ENCODE measurements at places on chromosomes 6 and 20. TPM values are rescaled to one million over a fixed set of nuclear protein-coding genes. Genes with fewer than 3 reads are reported as not detected.

AFG1L gene
- total RNA-seq: 7.0 TPM

C20orf141 gene
- total RNA-seq: 0.84 TPM

MKKS gene
- 14.4 TPM for total RNA-seq

SALL4 gene
- 0.16 TPM for total RNA-seq

TXLNB gene
- total RNA-seq: 0.61 TPM

PTK6 gene
- total RNA-seq: 0.10 TPM

LST1 gene
- total RNA-seq: 23.8 TPM

SLC17A1 gene
- total RNA-seq: not detected

DNA sequence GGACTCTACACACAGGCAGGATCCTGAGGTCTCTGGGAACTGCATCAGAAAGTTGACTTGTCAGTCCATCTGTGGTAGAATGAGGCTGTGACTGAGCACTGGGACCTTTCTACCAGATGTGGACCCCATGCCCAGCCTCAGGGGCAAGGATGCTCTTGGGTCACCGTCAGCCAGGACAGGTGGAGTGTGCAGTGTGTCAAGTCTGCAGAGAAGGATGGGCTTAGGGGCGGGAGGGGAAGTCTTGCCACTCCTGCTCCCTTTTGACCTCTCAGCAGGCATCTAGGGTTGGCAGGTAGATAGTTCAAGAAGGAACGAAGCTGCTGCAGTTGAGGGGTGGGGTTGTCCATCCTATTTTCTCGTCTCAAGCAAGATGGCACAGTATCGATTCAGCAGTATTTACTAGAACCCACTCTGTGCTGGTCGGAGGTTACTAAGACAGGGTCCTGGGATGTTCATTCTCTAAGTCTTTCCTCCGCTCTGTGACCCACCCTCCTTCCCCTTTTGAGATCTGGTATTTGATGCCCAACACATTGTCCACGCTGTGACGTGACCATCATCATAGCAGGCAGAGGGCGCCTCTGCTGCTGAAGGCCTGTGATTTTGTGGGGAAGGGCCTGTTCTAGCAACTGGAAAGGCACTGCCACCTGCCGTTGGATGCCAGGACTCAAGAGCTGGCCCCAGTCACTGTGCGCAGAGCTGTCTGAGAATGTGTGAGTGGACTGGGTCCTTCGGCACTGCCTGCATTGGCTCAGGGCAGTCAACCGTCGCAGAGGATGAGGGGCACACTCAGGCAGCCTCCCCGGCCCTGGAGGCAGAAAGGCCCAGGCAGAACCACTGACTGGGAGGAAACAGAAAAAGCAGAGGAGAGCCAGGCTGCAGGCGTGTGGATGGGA is 23.2 kb downstream of the RBCK1 start:
- DNase-seq: no peak

GRCh38 chr6:52015953-52016352 is 71.5 kb downstream of the PKHD1 start:
- no peak for DNase-seq

DNA sequence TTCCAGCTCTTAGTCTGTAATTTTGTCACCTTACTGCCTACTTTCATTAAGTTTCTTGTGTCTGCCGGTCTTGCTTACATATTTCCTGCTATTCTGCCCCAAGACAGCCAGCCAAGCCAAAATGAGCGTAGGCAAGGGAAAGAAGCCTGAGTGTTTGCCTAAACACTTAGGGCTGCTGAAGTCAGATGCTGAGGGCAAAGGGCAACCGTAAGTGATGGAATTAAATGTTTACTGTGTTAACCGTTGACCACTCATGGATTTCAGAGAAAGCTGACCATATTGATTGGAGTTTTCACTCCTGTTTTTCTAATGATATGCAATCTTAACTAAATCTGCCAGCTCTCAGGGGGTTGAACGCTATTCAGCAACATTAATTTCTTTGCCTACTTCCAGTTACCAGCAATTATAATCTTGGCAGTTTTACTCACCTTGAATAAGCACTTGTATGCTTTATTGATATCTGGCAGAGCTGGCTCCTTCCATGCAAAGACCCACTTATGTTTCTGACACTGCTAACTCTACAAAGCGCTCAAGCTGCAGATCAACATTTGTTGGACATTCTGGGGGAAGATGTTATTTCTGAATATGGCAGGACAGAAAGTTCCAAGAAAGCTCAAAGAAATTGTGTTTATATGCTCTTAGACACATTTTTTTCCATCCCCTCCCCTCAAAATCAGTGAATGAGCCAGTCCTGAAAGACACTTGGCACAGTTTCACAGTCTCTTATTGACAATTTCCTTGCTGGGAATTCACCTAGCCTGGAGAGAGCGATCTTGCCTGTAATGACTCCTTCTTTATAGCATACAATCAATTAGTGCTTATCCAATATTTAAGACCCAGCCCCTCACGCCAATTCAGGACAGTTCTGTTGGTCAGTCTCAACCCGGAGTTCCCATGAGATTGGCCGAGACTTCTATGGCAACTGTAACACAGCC is 183.8 kb downstream of the PLCB1 start:
- no peak for DNase-seq

GRCh38 chr6:89910902-89911240 is 16.6 kb downstream of the GJA10 start:
- DNase-seq: no peak

DNA sequence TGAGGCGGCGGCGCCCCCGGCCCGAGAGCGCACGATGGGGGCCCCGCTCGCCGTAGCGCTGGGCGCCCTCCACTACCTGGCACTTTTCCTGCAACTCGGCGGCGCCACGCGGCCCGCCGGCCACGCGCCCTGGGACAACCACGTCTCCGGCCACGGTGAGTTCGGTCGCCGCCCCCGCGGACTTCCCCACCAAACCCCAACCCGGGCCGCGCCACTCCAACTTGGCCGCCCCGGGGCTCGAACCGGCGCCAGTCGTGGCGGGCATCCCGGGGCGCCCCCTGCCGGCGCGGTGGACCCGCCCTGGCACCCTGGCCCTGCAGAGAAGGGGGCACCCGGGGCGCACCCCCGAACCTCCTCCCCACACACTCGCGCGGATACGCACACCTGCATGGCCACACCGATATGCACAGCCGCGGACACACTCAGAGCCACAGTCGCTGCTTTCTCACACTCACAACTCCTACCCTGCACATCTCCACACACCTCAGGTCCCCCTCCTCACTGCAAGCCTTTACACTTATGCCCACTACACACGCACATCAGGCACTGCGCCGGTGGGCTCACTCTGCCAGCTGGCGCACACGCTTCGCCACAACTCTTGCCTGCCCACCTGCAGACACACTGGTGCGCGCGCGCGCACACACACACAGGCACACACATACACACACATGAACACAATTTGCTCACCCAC is 535 bp downstream of the VSTM2L start:
- DNase-seq: no peak

DNA sequence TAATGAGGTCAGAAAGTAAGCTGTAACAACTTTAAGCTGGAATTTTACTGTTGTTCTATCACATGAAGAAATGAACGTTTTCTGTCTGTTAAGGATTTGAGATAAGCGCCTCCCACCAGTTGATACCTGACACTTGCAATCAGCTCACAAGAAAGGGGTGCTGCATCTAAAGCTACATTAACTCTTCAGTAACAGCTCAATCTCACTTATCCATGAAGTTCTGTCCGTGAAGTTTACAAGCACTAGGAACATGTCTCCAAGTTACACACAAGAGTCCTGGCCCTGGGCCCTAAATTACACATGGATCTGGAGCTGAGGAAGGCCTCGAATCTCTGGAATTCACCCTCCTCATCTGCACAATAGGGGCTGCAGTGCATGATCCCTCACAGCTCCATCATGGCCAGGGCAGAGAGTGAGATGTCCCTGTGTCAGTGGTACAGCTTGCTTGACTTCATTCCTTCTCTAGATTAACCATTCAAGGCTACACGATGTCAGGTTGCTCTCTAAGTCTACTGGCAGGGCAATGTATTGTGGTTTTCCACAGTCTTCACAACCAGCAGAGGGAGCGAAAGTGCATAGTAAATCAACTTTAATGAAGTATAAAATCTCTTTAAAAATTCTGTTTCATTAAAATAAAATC is 182.4 kb upstream of the MCHR2 start:
- no peak for DNase-seq

- no peak for DNase-seq
Observed at GRCh38 chr6:147910281-147910680, 401.8 kb downstream of the SAMD5 start.

DNA sequence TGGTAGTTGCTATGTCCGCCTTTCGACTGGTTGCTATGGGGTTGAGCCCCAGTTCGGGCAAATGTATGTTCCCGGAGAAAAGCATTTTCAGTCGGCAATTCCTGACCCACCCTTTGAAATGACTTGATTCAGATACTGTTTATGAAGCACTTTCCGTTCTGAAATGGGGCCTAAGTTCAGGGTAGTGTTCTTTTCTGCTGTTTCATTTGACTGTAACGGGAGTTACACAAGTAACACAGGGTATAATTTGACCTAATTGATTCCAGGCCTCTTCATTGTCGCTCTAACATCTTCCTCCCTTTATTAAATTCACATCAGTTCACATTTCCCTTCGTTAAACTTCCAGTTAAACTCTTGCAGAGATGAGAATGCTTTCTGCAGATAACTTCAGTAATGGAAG is 85.5 kb downstream of the BMP6 start:
- DNase-seq: no peak

DNA sequence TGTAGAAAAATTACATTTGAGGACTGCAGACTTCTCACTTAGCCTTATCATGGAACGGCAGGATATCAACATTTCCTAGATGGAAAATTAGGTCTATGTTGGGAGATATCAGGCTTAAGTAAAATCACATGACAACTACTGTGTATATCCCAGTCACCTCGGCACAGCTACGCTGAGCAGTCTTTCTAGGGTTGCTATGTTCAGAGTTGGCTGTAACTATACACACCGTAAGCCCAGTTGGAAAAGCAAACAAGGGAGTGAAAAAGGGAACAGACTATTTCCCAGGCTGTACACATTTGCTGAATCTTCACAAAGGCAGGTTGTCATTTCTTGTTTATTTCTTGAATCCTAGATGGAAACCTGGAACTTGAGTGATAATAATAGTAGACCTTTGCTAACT is 80.7 kb upstream of the PTPRK start:
- no peak for DNase-seq

- no peak for DNase-seq
Observed at GRCh38 chr20:21739682-21740081, 34.2 kb downstream of the PAX1 start.

GRCh38 chr6:13094781-13095425 is 233.4 kb downstream of the TBC1D7 start:
- DNase-seq: no peak

DNA sequence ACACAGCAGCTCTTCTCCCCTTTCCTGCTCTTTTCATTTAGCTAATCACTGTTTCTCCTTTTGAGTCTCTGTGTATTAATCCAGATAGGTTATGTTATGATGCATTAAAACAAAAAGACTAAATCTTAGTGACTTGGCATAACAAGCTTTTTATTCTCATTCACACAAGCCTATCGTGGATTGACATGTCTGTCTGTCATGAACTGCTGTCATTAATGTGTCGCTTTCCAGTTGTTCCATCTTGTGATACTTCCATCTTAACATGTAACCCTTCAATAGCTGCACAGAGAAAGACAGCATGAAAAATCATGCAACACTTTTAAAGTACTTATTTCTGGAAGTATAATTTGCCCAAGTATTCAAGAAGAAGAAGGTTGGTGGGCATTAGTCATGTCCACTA is 128.7 kb downstream of the GRIK2 start:
- DNase-seq: no peak

DNA sequence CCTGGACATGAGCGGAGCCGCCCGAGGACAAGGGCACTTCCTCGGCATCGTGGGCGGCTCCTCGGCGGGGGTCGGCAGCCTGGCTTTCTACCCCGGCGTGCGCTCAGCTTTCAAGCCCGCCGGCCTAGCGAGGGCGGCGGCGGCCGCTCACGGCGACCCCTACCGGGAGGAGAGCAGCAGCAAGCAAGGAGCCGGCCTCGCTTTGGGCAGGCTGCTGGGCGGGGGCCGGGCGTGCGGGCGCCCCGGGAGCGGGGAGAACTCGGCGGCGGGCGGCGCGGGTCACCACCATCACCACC is 6.7 kb downstream of the PRDM13 start:
- no peak for DNase-seq

DNA sequence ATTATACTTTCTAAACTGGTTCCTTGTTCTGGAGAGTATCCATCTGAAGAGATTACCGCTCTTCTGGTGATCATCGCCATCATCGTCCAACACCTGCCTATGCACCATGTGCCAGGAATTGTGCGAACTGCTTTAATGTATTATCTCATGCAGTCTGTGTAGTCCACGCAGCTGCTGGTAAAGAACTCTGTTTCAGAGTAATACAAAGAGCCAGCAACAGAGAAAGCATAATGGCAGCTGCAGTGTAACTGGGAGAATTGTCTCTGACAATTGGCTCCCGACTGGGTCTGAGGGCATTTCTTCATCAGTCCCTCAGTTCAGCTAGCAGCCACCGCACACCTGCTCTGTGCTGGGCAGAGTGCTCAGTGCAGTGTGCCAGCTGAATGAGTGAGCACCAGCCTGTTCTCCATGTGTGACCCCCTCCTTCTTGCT is 383.4 kb downstream of the GRIK2 start:
- no peak for DNase-seq

DNA sequence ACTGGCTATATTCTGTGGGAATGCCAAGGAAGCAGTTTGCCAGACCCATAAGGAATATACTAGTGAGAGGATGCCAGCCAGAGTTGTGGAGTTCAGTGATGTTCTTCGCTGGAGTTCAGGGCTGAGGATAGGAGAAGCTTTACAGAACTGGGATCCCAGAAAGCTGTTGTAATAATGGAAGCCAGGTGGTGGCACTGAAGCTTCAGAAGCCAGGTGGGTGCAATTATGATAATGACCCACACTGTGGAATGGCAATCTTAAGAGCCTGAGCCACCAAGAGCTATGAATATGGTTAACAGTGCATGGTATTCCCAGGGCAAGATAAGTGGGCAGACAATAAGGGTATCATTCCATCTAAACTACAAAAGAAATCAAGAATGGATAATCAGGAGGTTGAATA is 25.1 kb upstream of the ENPP1 start:
- DNase-seq: no peak

DNA sequence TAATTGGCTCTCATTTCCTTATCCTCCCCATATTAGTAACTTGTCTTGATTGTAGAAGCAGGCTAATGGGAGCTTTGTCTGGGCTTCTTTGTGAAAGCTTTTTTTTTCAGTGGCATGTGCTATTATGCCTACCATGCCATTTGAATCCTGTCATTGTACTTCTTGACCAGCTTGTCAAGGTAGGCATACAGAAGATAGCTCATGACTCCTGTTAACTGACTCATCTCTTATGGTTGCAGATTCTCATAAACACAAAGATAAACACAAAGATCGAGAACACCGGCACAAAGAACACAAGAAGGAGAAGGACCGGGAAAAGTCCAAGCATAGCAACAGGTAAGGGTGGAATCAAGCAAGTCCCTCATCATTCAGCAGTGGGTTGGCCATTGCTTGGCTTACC is 32.5 kb downstream of the TOP1 start:
- DNase-seq: no peak

DNA sequence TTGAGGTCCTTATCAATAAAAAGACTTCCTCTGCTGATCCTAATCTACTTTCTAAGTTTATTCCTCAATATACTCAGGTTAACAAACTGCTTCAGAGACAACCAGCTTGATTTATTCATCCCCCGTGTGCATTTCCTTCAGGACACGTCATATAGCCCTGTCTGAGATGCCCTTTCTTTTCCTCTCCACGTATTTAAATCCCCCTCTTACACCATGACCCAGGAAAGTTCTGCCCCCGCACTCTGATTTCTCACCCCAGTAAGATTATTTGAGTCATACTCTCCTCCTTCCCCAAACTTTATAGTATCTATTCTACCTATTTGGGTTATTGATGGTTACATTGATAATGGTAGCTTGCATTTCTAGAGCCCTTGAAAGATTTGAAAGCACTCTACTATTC is 9.8 kb upstream of the CGA start:
- no peak for DNase-seq

GRCh38 chr6:43865932-43866645 is 96.1 kb downstream of the VEGFA start:
- DNase-seq: no peak

Data from mesenteric fat pad (tissue), 1 donor.